Neural crest cell (in vitro differentiated cells): ENCODE measurements at places on chromosomes 1 and 21. TPM values are rescaled to one million over a fixed set of nuclear protein-coding genes. Genes with fewer than 3 reads are reported as not detected.

DNA sequence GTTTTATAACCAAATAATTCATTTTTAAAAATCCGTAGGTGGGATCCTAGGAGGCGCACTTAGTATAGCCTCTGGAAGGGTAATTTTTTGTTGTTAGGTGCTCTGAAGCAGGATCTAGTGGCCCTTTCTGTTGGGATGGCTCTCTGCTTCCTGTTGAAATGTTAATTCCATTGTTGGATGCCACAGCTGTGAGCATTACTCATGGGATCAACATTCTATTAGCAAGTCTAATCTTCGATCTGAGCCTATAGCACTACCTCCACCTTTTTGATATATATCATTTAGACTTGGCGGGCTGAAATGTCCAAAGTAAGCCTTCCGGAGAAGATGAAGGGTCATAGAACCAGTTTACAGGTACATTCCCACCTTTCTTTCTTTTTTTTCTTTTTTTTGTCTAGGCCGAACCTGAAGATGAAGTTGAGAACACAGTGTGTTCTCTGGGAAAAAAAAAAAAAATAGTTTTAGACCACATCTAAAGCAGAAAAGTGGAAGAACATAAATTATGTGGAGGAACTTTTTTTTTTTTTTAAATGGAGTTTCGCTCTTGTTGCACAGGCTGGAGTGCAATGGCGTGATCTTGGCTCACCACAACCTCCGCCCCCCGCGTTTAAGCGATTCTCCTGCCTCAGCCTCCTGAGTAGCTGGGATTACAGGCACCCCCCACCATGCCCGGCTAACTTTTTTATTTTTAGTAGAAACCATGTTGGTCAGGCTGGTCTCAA lies 1.4 kb downstream of the CXADR start:
- DNase-seq, result no peak

DNA sequence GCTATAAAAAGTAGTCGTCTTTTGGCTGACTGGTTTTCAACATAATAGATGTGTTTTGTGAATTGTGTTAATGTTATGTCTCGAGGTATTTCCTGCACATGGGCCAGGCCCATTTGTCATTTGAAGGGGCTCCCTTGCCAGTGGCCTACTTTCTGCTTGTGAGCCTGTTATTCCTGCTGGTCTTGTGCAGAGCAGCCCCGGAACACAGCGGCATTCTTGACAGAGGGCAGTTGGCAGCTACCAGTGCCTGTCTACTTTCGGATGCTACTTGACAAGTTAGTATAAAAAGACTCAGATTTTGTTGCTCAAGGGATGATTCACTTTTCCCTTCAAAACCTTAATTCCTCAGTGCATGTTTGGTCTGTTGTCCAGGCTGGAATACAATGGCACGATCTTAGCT lies 28.5 kb downstream of the PGM1 start:
- no peak for DNase-seq

DNA sequence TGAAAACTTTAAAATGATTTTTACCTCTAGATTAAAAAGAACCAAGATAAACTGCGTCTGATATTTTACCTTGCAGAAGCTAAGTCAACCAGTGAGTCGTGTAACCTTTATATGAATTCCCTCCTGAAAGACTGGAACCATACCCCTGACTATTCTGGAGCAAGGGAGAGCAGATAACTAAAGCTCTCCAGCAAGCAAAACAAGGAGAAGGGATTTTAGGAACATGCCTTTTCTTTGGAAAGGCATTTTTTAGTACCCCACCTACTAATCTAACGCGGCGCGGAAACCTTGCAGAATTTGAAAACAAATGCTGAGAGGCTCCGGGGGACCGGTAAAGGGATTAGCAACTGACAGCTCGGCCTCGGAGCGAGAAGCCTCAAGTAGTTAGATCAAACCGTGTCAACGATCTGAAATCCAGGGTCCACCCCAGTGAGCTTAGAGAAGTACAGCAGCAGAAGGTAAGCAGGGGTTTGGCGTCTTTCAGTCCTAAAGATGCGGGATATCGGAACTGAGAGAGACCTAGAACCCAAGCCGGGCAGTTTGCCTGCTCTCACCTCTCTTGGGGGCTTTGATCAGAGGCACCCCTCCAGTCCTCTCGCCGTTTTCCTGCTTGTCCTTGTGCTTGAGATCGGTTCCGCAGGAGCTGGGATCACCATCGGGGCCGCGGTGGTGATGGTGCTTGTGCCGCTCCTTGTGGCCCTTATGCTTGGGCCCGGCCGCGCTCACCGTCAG lies 954 bp downstream of the RSBN1 start:
- peak; percentile 14 for DNase-seq

DNA sequence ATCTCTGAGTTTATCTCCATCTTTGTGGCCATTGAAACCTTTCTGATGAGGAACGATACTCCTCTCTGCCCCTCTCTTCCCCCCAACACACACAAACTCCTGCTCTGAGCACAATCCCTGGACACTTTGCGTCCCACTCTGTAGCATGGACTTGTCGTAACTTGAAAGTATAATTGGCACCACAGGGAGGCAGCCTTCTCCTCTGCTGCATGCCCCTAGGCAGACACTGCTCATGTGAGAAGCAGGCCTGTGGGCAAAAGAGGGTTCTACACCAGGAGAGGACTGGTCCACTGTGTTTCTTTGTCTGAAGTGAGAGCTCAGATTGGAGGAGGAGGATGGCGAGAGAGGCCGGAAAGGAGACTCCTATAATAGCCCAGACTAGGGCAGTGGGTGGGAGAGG lies 3.8 kb upstream of the PARS2 start:
- DNase-seq, result no peak

DNA sequence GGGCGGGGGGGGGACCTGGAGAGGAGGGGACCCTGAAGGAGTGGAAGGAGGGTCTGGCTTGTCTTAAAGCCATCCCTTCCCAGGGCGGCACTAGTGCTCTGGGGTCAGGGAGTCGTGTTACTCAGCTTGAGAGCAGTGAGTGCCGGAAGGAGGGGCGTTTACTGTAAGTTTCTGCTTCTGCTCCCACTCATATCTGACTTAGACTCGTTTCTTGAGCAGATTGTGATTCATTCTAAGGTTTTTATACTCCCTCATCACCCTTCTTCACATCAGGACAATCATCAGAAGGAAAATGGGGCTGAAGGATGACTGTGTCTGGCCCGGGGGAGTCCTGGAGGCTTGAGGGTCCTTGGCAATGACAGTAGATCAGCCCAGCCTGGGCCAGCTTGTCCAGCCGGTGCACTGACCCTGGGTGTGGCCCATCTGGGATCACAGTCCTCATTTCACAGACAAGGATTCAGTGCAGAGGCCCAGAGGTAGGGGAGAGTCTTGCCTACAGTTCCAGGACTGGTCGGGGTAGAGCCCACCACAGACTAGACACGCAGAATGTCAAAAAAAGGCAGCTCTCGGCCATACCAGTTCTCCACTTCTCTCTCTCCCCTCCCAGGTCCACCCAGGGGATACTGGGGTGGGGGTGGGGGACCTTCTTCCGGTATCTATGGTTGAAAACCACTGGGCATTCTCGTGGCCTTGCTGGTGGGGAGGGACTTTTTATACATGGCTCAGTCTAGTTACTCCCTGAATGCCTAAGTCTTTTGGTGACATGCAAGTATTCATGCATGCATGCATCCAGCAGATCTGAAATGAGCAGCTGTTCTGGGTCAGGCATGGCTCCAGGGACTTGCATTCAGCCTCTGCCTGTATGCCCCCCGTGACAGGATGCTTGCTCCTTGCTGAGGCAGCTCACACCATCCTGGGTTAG lies 5.1 kb downstream of the TNFRSF8 start:
- no peak for DNase-seq

- DNase-seq, result no peak
Observed at GRCh38 chr1:19222979-19223824, 13.1 kb upstream of the UBR4 start.

The C1orf56 gene
- total RNA-seq, result 6.3 and 8.0 TPM in 2 replicates

DNA sequence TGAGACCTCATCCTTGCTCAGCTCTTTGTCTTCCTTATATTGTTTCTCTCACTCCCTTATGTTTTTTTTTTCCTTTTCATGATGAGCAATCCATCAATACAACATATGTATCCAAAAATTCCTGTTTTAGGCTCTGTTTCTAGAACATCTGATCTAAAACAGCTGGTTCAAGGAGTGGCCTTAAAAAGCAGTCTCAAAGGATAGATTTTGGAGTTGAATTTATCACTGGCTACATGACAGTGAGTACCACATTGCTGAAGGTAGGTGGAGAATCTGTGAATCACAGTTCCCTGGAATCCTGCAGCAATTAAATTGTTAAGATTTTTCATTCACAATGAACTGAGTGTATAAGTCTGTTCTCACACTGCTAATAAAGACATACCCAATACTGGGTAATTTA lies 155.8 kb upstream of the ADAMTS5 start:
- DNase-seq, result no peak
